ENCODE measurements at places on chromosomes 12 and 14.

- DNase-seq = no peak
Observed at GRCh38 chr14:61557262-61557661, 138.1 kb upstream of the HIF1A start.

- peak; percentile 68 for DNase-seq
Observed at GRCh38 chr12:109289551-109289950, 19.5 kb downstream of the FOXN4 start.

DNA sequence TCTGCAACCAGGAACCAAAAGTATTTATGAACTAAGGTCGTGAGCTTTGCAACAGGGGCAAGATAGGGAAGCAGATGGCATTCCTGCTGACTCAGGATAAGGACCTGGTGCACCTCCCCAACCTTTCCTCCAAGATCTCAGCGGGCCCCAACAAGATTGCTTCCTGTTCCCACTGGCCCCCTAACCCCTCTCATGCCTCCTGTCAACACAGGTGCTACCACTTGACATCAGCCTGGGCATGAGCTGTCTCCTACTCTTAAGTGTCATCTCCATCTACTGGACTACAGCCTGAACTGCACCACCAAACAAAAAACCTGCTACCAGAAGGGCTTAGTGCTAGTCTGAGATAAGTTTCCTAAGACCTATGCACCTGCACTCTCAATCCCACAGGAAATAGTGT, 32.7 kb downstream of the MED6 start:
- DNase-seq = peak; percentile 43

DNA sequence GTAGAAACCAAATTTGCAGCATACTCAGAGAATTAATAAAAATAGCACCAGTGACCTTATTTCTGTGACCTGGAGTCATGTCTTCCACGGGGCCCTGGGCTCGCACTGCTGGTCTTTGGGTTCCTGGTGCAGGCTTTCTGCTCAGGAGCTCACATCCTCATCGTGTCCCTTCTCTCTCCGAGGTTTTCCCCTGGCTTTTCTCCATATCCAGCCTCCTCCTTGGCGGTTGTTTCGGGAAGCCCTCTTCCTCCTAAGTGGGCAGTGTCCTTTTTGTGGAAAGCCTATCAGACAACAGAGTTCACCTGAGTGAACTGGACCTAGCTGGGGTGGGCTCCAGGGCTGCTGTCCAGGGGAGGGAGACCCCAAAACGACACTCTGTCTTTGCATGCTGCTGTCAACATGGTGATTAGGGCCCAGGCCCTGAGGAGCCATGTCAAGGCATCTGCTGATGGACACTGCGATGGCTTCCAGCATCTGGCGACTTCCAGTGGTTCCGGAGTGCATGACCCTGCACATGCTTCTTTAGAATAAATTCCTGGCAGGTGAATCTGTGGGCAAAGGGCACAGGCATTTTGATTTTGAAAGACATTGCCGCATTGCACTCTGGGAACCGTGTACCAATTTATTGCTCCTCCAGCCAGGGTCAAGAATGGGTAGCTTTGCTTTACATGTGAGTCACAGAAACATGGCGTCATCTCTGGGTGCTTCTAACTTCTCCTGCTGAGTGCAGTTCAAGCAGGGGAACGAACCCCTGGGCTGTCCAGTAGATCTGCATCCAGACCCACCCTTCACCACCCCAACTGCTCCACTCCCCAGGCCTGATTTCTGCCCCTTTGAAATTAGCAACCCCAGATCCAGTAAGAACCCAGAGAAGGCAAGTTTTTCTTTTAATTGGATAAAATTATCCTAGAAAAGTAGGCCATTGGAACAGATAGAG, 136.8 kb downstream of the ADGRD1 start:
- DNase-seq = no peak

- peak; percentile 59 for DNase-seq
Observed at GRCh38 chr12:614411-614970, 48.8 kb downstream of the NINJ2 start.
